ENCODE measurements at places on chromosomes 2 and 18.

GRCh38 chr2:109379507-109379906, 234.3 kb downstream of the SEPTIN10 start:
- no peak for DNase-seq

- no peak for DNase-seq
Measured at GRCh38 chr2:129443235-129443864, 536.1 kb upstream of the RAB6C start.

DNA sequence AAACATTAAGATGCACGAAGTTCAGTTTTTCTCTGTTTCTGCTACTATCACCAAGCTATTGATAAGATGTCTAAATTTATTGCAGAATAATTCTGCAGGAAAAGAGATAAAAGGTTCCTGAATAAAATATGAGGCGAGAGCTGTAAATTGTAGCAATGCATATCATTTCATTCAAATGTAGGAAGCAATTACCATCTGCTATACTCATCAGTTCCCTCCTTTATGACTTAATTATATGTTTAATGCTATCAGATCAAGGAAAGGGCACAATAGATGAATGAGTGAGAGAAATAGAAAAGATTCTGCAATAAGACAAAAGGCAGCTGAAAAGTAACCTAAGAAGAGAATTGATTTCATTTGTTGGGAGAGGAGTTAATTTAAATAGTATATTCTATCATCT, 108.2 kb upstream of the GALNT5 start:
- no peak for DNase-seq

- DNase-seq, result no peak
Measured at GRCh38 chr18:69795791-69796190, 151.9 kb downstream of the CD226 start.
